ENCODE measurements at places on chromosomes 4 and X.

DNA sequence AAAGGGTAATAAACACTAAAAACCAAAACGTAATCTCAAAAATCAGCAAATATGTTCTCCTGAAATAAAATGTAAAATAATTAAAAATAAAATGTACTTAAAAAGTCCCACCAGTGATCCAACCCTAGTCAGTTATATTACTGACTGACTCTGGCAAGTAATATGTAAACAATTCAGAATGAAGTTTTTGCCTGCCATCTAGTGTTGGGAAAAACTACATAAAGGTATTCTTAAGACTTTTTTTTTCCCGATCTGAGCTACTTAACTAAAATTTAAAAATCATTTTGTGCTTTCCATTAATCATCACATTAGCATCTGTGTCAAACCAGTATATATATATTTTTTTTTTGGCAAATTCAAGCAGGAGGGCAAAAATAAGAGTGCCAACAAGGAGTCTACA is 24.0 kb downstream of the RCHY1 start:
- DNase-seq: peak; percentile 33

GRCh38 chr4:23887173-23887572 is 2.7 kb downstream of the PPARGC1A start:
- DNase-seq: no peak

GRCh38 chr4:54058171-54058570 is 6.2 kb downstream of the CHIC2 start:
- no peak for DNase-seq

DNA sequence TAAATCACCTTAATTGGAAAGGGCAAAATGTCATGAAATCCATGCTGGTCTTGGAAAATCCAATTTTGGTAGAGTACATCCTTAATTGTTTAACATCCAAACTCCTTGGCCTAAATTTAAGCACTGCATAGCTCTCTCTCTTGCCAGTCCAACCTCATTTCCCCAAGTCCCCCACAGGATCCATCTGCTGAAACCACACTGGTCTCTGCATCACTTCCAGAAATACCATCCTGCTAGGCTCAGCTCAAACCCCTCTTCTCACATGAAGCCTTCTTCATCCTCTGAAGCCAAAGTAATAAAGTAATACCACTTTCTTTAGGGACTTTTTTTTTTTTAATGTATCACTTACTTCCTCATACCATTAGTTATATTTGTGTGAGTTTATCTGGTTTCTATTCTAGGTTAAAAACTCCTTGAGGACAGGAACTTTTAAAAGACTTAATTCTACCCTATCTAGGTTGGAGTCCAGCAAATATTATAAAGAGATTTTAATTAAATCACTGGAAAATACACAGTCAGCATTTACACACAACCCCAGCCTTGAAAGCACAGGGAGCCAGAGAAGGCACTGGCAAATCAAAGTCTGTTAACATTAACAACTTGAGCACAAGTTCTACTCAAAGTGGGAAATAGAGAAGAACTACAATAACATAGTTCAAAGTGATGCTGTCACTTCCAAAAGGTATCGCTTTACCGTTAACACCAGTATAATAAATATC is 16.7 kb upstream of the KLF3 start:
- DNase-seq: no peak

DNA sequence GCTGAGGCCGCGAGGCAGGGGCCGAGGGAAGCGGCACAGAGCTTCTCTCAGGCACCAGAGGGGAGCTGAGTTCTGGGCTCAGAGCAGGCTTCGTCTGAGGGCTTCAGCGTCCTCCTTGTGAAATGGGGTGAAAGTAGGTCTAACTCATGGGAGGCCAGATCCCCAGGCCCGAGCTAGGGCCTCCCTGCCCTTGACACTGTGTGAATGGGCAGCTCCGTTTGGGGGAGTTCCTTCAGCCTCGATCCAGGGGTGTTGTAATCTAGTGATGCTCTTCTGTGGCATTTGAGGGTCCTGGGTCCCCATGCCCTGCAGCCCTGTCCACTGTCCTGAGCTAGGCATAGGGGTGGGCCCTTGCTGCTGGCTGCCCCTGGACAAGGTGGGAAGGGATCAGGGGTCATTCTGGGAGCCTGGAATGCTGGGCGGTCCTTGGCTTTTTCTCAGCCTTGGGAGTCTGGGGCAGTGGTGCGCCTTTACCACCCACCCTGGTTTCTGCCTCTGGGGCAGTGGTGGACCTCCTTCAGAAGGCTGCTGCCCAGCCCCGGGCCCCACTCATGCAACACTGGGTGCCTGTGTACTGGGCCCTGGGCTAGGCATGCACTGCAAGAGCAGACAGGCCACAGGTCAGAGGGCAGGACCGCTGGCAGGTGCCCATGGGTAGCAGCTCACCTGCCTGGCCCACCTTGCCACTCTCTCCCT is 4.1 kb downstream of the SH3BP2 start:
- no peak for DNase-seq

DNA sequence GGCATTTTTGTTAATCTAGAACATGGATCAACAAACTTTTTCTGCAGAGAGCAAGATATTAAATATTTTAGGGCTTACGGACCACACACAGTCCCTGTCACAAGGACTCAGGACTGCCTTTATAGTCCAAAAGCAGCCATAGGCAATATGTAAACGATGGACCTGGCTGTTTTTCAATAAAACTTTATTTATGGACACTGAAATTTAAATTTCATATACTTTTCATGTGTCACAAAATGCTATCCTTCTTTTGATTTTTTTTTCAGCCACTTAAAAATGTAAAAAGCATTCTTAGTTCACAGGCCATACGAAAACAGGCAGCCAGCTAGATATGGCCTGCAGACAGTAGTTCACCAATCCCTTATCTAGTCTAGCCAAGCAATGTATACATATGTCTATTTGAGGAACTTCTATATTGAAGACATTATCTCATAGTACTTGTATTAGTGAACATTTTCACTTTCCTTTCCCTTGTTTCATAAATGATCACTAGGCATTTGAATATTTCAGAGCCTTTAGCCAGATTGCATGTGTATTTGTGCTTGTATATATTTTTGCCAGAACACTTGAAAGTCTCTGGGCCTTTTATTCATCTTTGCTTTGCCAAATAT is 350.9 kb downstream of the RPA4 start:
- no peak for DNase-seq

DNA sequence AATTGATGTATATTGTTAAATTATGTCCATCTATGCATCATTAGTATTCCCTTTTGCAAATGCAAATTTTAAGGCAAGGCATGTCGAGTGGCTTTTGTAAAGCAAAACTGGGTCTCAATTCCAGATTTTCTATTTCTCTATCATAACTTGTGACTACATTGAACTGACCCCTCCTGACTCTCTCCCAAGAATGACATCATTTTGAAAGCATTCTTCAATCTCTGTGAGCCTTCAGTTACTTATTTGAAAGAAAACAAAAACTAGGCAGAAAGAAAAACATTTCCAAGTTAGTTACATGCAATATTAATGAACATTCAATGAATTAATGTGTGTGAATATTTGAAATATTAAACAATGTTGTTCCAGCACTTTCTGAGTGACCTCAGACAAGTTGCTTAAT is 314.3 kb upstream of the CLNK start:
- no peak for DNase-seq

DNA sequence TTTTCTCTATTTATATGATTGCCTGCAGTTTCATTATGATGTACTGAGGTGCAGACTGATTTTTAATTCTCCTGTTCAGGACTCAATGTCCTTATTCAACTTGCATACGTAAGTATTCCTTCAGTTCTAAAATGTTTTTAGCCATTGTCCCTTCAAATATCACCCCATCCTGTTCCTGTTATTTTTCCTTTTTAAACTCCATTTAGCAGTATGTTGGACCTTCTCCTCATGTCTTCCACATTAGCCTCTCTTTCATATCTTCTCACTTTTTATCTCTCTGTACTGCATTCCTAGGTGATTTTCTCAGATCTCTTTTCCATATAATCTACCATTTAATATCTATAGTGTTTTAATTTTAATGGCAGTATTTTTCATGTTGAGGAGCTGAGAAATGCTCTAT is 317.7 kb downstream of the NR3C2 start:
- DNase-seq: no peak

- DNase-seq: peak; percentile 4
These were observed 7.8 kb upstream of the HPSE start for GRCh38 chr4:83342476-83342875.

DNA sequence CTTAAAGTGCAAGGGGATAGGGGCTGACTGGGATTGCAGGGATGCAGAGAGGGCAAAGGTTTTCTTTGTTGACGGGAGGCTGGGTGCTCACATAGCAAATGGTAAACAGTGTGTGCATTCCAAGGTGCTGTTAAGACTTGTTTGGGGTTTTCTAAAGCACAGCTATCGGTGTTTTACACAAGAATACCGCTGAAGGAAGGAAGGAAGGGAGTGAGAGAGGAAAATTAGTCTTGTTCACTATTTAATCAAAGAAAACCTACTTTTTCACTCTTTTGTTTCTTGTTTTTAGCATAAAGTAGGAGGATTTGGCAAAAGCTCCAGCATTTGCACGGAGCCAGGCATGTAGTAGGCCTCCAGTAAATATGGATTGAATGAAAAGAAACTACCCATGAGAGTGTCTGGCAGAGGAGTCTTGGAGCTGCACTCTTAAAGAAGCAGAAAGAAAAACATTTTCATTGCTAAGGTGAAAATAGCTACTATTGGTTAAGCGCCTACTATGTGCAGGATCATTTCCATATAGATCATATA is 99.7 kb downstream of the FIP1L1 start:
- DNase-seq: peak; percentile 36

GRCh38 chr4:16733509-16733908 is 164.9 kb downstream of the LDB2 start:
- DNase-seq: no peak

DNA sequence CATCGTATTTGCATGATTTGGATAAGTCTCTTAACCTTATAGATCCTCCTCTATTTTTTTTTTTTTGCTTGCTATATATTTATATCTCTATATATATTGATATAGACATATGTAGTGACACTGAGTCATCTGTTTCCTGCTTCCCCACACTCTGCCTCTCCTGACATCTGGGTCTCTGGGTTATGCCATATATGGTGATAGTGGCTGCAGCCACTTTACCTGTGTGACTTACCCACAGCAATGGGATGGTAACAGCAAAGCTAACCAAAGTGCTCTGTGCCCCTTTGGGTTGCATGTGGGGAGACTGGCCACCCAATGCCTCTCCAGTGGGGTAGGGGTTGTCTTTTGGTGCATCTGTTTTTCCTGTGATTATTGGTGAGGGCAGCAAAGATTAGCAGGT is 14.5 kb downstream of the CMC4 start:
- DNase-seq: no peak

- DNase-seq: peak; percentile 6
These were observed 37.6 kb downstream of the PF4 start for GRCh38 chr4:73944061-73944875.

DNA sequence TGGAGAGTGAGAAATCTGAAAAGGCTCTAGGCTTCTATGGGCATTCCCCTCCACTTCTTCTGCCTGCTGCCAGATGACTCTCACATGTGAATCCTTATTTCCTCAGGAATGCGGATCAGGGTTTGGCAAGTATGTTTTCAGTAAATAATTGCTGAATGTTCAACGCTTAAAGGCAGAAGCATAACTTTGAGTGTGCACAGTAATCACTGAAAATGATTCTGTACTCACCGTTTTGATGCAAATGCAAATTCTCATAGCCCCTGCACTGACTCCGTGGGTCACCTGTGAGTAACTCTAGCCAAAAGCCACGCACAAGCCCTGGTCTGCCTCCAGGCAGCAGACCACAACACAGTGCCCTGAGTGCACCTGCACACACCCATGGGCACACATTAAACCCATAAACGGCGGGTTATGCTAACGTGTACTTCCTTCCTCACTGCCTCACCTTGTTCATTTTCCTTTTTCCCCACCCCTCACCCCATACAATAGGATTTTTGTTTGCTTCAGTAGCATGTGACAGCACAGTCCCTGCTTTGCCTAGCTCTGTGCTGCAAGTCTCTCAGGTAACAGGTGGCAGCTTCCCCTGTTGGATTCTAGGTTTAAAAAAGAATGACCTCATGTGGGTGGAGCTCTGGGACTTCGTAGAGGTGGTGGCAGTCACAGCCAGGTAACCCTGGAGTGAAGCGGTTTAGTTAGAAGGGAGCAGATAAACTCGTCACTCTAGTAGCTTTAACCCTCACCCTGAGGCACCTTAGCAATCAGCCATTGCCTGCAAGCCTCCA is at the start of gene ARHGEF38:
TSS of gene ARHGEF38 (plus strand) at position 656 of the 782 bp plus-strand sequence. CDS start 146 bp downstream, outside the sequence.
- DNase-seq: peak; percentile 27

GRCh38 chr4:95651891-95652290 is 103.1 kb upstream of the UNC5C start:
- DNase-seq: no peak

DNA sequence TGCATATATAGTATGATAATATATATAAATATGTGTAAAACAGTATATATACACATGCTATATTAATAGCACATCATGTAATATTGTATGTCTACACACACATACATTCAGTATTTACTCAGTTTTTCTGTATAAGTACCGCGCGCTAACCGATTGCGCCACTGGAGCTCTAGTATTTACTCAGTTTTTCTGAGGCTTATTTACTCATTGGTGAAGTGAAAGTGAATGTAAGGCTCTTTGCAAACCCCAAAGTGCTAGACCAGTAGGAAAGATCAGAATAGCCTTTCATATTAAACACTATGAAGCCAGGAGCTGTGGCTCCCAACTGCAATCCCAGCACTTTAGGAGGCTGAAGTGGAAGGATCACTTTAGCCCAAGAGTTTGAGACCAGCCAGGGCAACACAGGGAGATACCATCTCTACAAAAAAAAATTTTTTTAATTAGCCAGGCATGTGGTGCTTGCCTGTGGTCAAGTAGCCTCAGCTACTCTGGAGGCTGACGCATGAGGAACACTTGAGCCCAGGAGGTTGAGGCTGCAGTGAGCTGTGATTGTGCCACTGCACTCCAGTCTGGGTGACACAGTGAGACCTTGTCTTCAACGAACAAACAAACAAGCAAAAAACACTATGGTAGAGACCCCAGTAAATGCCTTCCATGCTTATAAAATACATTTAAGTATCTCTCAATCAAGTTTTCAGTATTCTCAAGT is 125.8 kb downstream of the KIT start:
- peak; percentile 80 for DNase-seq

DNA sequence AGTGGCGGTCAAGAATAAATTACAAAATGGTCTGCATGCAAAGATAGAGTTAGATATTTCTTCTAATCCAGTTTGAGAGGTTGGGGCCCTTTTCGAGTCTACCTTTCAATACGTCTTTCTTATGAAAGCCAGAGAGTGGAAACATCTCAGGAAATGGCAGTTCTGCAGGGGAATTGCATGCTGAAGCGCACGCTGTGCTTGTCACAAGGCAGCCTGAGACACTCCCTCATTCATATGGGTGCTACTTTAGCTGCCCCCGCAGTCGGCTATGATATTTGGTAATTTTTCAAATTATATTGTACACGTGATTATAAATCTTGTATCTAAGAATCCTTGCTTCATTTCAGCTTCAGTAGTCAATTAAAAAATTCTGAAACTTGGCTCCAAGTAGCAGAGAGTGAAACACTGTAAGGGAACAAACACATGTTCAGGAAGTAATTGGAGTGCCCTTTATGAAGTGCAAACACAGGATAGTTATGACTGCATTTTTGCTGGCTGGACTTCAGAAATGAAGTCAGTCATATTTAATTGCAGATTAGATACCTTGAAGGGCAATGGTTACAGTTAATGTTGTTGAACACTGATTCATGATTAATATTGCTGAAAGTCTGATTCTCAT is 145.5 kb upstream of the NAP1L5 start:
- DNase-seq: no peak

GRCh38 chr4:2159931-2160330 is 82.0 kb downstream of the HAUS3 start:
- no peak for DNase-seq
